ENCODE measurements at places on chromosomes 1 and 21. TPM values are rescaled to one million over a fixed set of nuclear protein-coding genes. Genes with fewer than 3 reads are reported as not detected.
A peak's percentile ranks its signal among the peaks of the same experiment; 100 is the strongest.

- H3K4me1 ChIP-seq = peaks cover 31% of the 10 kb centered on the region
- no peaks in the 10 kb centered on the region for H3K36me3 ChIP-seq
- H3K27me3 ChIP-seq = no peaks in the 10 kb centered on the region
- H3K4me3 ChIP-seq = no peak overlapping the region
- no peak for DNase-seq
Measured at GRCh38 chr1:97898948-97899347, 21.9 kb downstream of the DPYD start.

- peak; percentile 48 for DNase-seq
- no peak overlapping the region for H3K4me3 ChIP-seq
- H3K27me3 ChIP-seq = no peaks in the 10 kb centered on the region
- peaks cover 39% of the 10 kb centered on the region for H3K4me1 ChIP-seq
Measured at GRCh38 chr1:98104289-98104688, 183.5 kb upstream of the DPYD start.

DNA sequence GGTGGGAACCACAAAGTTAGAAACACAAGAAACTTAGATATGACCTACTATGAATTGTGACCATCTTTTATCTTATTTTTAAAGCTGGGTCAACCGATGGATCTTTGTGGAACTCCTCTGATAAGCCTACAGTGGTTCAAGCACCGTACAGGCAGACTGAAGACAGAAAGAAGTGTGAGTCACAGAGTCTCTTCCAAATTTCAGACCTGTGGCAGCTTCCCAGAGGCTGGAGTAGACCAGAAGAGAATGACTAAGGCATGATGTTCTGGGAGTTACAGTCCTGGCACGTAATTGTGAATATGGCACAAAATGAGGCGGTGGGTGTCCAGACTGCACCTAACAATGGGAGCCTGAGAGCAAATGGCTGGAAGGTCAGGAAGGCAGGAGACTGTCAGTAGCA, 70.0 kb downstream of the LMO4 start:
- no peaks in the 10 kb centered on the region for H3K36me3 ChIP-seq
- H3K27me3 ChIP-seq = no peaks in the 10 kb centered on the region
- H3K27ac ChIP-seq = no peak overlapping the region

- H3K27me3 ChIP-seq = no peaks in the 10 kb centered on the region
- no peak overlapping the region for H3K27ac ChIP-seq
- no peak for DNase-seq
- no peak overlapping the region for H3K4me3 ChIP-seq
Measured at GRCh38 chr1:85087659-85088407, 39.5 kb upstream of the MCOLN3 start.

- H3K4me1 ChIP-seq = no peaks in the 10 kb centered on the region
- no peak overlapping the region for H3K4me3 ChIP-seq
- H3K36me3 ChIP-seq = no peaks in the 10 kb centered on the region
- H3K27ac ChIP-seq = no peak overlapping the region
- no peaks in the 10 kb centered on the region for H3K27me3 ChIP-seq
- no peak for DNase-seq
Measured at GRCh38 chr1:118841521-118841920, 146.6 kb downstream of the TBX15 start.

GRCh38 chr1:6646499-6647148, 22.0 kb downstream of the THAP3 start:
- H3K36me3 ChIP-seq = peaks cover 31% of the 10 kb centered on the region
- DNase-seq = peak; percentile 71
- H3K27me3 ChIP-seq = no peaks in the 10 kb centered on the region

- peaks cover 30% of the 10 kb centered on the region for H3K27me3 ChIP-seq
- no peak for DNase-seq
- H3K4me1 ChIP-seq = no peaks in the 10 kb centered on the region
- H3K4me3 ChIP-seq = no peak overlapping the region
- no peaks in the 10 kb centered on the region for H3K36me3 ChIP-seq
- no peak overlapping the region for H3K27ac ChIP-seq
Measured at GRCh38 chr21:35811191-35811806, 249.0 kb downstream of the SETD4 start.

DNA sequence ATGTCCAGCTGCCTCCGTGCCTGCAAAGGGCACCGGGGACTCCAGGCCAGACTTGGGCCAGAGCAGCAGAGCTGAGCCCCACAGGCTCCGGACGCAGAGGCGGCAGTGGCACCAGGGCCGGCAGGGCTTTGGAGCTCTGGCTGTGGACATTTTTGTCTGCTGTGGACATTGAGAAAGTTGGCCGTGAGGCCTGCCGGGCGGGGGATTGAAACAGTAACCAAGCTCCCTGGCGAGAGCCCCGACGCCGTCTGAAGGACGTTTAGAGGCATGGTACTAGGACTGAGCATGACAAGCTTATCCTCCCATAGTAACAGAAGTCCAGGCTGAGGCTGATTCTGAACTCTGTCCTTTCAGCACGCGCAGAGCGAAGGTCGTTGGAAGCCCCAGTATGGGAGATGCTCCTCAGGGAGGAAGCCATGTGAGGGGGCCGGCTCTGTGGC, 323.8 kb downstream of the AMY1C start:
- H3K36me3 ChIP-seq = no peaks in the 10 kb centered on the region
- no peak for DNase-seq
- H3K27me3 ChIP-seq = no peaks in the 10 kb centered on the region
- H3K4me3 ChIP-seq = no peak overlapping the region
- H3K4me1 ChIP-seq = no peaks in the 10 kb centered on the region
- no peak overlapping the region for H3K27ac ChIP-seq

GRCh38 chr1:205304046-205304694, 17.4 kb downstream of the NUAK2 start:
- H3K27me3 ChIP-seq = no peaks in the 10 kb centered on the region
- no peak overlapping the region for H3K4me3 ChIP-seq
- DNase-seq = no peak
- H3K27ac ChIP-seq = no peak overlapping the region

- no peak overlapping the region for H3K4me3 ChIP-seq
- H3K36me3 ChIP-seq = no peaks in the 10 kb centered on the region
- H3K4me1 ChIP-seq = no peaks in the 10 kb centered on the region
- H3K27me3 ChIP-seq = no peaks in the 10 kb centered on the region
- H3K27ac ChIP-seq = no peak overlapping the region
Measured at GRCh38 chr1:199932462-199932861, 95.0 kb upstream of the NR5A2 start.

GRCh38 chr1:24018611-24019580, 38.8 kb upstream of the SRSF10 start:
- peak; percentile 84 for DNase-seq
- no peaks in the 10 kb centered on the region for H3K36me3 ChIP-seq
- H3K27me3 ChIP-seq = no peaks in the 10 kb centered on the region
- H3K4me1 ChIP-seq = peaks cover 7% of the 10 kb centered on the region

- no peaks in the 10 kb centered on the region for H3K4me1 ChIP-seq
- H3K27me3 ChIP-seq = no peaks in the 10 kb centered on the region
- H3K4me3 ChIP-seq = no peak overlapping the region
- DNase-seq = no peak
- H3K36me3 ChIP-seq = no peaks in the 10 kb centered on the region
- H3K27ac ChIP-seq = no peak overlapping the region
Measured at GRCh38 chr1:187409341-187409740, 580.6 kb downstream of the PLA2G4A start.

GRCh38 chr1:111323231-111323630, 32.6 kb downstream of the CHIA start:
- H3K4me1 ChIP-seq = no peaks in the 10 kb centered on the region
- no peaks in the 10 kb centered on the region for H3K36me3 ChIP-seq
- H3K27me3 ChIP-seq = peaks cover 42% of the 10 kb centered on the region
- DNase-seq = no peak

DNA sequence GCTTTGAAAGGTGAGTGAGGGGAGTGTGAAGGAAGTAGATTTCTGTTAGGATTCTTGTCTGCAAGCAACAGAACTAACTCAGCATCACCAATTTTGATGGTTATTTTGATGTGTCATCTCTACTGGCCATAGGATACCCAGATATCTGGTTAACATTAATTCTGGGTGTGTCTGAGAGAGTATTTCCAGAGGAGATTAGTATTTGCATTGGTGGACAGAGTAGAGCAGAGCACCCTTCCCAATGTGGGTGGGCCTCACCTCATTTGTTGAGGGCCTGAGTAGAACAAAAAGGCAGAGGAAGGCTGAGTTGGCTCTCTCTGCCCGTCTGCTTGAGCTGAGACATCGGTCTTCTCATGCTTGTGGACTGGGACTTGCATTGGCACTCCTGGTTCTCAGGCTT, 121.8 kb upstream of the POU3F1 start:
- no peak overlapping the region for H3K27ac ChIP-seq
- H3K4me3 ChIP-seq = no peak overlapping the region
- no peaks in the 10 kb centered on the region for H3K27me3 ChIP-seq
- H3K36me3 ChIP-seq = no peaks in the 10 kb centered on the region
- no peak for DNase-seq
- no peaks in the 10 kb centered on the region for H3K4me1 ChIP-seq

- H3K4me1 ChIP-seq = no peaks in the 10 kb centered on the region
- no peak for DNase-seq
- H3K27ac ChIP-seq = no peak overlapping the region
- H3K4me3 ChIP-seq = no peak overlapping the region
Measured at GRCh38 chr1:59243550-59243949, 53.3 kb upstream of the FGGY start.

- no peak overlapping the region for H3K4me3 ChIP-seq
- no peaks in the 10 kb centered on the region for H3K27me3 ChIP-seq
- DNase-seq = peak; percentile 78
- H3K4me1 ChIP-seq = peaks cover 7% of the 10 kb centered on the region
- no peak overlapping the region for H3K27ac ChIP-seq
Measured at GRCh38 chr1:108107658-108108057, 92.5 kb downstream of the SLC25A24 start.

DNA sequence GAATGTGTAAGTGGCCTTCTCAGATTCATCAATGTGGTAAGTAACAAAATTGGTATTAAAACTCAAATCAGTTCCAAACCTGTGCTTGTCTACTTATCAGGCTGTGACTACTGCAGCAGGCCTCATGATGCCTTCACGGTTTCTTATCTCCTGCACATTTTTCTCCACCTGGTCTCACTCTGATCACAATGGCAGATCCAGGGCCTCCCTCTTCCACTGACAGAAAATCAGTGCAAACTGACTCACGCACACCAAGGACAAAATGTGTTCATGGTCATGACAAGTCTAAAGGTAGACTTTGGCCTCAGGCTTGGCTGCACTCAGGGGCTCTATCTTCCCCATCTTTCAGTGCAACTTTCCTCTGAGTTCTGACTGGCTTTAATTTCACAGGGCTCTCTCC, 56.7 kb upstream of the ATP1A1 start:
- DNase-seq = no peak
- H3K27ac ChIP-seq = no peak overlapping the region
- no peak overlapping the region for H3K4me3 ChIP-seq
- H3K4me1 ChIP-seq = peaks cover 12% of the 10 kb centered on the region
- no peaks in the 10 kb centered on the region for H3K36me3 ChIP-seq

- DNase-seq = no peak
- H3K4me3 ChIP-seq = no peak overlapping the region
- no peaks in the 10 kb centered on the region for H3K27me3 ChIP-seq
- no peaks in the 10 kb centered on the region for H3K36me3 ChIP-seq
- H3K4me1 ChIP-seq = peaks cover 22% of the 10 kb centered on the region
- no peak overlapping the region for H3K27ac ChIP-seq
Measured at GRCh38 chr1:61287014-61287413, 204.7 kb downstream of the NFIA start.

- H3K27ac ChIP-seq = peak overlapping the region; percentile 27
- H3K4me1 ChIP-seq = peaks cover 34% of the 10 kb centered on the region
- no peak overlapping the region for H3K4me3 ChIP-seq
- peak; percentile 85 for DNase-seq
Measured at GRCh38 chr1:12435639-12436344, 182.2 kb downstream of the DHRS3 start.

DNA sequence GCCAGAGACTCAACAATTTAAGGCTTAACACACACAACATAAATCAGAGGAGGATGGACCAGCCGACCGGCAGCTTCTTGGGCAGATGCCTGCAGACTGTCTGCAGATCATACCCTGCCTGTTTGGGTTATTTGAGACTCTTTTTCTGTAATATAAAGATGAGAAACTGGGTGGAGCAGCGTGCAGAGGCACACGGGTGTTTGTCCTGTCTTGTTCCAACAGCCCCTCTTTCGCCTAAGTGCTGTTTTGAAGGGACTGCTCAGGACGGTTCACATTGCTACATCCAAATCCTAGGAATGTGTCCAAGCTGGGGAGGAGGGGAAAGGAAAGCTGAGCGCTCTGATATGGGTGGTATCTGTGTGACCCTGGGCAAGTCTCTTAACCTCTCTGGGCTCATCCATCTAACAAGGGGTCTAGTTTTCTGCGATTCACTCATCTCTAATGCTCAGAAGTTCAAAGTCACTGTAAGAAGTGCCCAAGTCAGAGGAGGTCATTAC, 149.9 kb downstream of the CLIC6 start:
- H3K4me1 ChIP-seq = no peaks in the 10 kb centered on the region
- H3K4me3 ChIP-seq = no peak overlapping the region
- no peak for DNase-seq
- H3K27ac ChIP-seq = no peak overlapping the region
- no peaks in the 10 kb centered on the region for H3K36me3 ChIP-seq

- no peak overlapping the region for H3K27ac ChIP-seq
- H3K4me1 ChIP-seq = peaks cover 2% of the 10 kb centered on the region
- H3K36me3 ChIP-seq = no peaks in the 10 kb centered on the region
- no peak overlapping the region for H3K4me3 ChIP-seq
- no peak for DNase-seq
Measured at GRCh38 chr1:94672001-94672400, 130.4 kb upstream of the F3 start.

GRCh38 chr1:241641773-241642592, 1.8 kb upstream of the CHML start:
- DNase-seq = no peak
- H3K4me1 ChIP-seq = no peaks in the 10 kb centered on the region
- no peaks in the 10 kb centered on the region for H3K36me3 ChIP-seq
- no peak overlapping the region for H3K27ac ChIP-seq
- no peak overlapping the region for H3K4me3 ChIP-seq

DNA sequence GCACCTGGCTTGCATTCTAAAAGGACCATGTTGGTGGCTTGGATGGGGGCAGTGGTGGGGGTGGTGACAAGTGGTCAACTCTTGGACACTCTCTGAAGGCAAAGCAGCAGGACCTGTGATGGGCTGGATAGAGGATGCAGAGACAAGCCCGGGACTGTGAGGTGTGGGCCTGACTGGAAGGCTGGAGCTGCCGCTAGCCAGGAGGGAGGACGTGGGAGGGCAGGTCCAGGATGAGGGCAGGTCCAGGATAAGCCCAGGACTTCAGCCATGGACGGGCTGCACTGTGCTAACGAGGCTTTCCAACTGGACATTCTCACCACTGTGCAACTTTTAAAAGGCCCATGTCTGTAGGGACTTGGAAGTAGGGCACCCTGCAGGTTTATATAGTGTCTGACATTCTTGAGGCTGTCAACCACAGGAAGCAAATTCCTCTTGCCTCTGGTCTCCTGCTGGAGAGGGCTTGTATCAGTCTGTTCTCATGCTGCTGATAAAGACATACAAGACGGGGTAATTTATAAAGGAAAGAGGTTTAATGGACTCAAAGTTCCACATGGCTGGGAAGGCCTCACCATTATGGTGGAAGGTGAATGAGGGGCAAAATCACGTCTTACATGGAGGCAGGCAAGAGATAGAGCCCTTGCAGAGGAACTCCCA, 8.3 kb upstream of the C1orf167 start:
- H3K4me3 ChIP-seq = no peak overlapping the region
- peak; percentile 66 for DNase-seq
- no peaks in the 10 kb centered on the region for H3K36me3 ChIP-seq
- H3K27ac ChIP-seq = no peak overlapping the region
- H3K4me1 ChIP-seq = peaks cover 5% of the 10 kb centered on the region

The KRTAP12-2 gene
- total RNA-seq = 1.8 TPM

The MARCKSL1 gene
- 425 TPM for total RNA-seq

The FBLIM1 gene
- 38.9 TPM for total RNA-seq

The OPRD1 gene
- total RNA-seq = 0.79 TPM

Data from A673 (cell line).